ENCODE measurements at places on chromosomes 11 and 22.
A peak's percentile ranks its signal among the peaks of the same experiment; 100 is the strongest.

GRCh38 chr11:93340223-93340622, 9.7 kb downstream of the DEUP1 start:
- DNase-seq: no peak

GRCh38 chr11:28899706-28900105, 791.5 kb downstream of the METTL15 start:
- no peak for DNase-seq

DNA sequence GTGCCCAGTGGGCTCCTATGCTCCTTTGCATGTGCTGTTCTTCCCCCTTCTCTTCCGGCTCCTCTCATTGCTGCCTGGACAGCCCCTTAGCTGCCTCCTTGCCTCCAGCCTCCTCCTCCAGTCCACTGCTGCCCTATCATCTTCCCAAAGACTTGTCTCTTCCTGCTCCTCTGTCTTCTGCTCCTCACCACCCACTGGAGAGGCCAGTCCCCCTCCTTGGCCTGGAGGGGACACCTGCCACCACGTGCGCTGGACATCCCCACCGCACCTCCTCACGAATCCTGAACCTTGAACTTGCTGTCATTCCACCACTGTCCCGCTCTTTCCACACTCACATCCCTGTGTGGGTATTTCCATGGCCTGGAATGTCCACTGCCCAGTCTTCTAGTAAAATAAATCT, 49.8 kb downstream of the MICAL2 start:
- DNase-seq: no peak

- no peak for DNase-seq
These were observed 365.0 kb upstream of the FAT3 start for GRCh38 chr11:91859666-91860065.

GRCh38 chr22:31259798-31260473, 32.4 kb downstream of the PIK3IP1 start:
- no peak for DNase-seq

DNA sequence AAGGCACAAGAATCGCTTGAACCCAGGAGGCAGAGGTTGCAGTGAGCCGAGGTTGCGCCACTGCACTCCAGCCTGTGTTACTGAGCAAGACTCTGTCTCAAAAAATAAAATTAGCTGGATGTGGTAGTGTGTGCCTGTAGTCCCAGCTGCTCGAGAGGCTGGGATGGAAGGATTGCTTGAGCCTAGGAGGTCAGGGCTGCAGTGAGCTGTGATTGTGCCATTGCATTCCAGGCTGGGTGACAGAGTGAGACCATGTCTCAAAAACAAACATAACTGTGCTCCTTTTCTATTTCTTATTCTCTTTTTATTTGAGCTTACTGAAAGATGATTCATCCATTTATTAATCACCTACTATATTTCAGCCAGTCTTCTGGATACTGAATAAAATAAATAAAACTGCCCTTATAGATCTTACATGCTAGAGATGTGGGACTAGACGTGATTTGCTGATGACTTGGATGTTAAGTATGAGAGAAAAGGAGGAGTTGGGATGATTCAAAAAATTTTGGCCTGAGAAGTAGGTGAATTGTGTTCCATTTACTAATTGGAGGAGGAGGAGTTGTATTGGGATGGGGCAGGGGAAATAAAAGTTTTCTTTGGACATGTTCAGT, 18.0 kb downstream of the PAAF1 start:
- DNase-seq: peak; percentile 51

- DNase-seq: no peak
These were observed 13.5 kb downstream of the MRGPRX3 start for GRCh38 chr11:18145837-18146236.

DNA sequence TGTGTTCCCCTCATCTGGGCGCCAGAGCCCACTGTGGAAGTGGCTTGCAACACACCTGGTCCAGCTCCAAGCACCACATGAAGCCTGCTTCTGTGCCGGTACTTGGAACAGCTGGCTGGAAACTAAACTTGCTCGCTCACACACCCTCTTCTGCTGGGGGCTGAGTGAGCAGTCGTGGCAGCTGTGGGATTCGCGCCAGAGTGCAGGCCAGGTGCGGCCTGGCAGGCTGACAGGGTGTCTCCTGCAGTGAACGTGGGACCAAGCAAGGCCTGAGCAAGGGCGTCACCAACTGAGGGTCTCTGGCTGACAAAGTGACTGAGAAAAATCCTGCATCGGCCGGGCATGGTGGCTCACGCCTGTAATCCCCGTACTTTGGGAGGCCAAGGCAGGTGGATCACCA, 15.2 kb downstream of the SMC1B start:
- DNase-seq: no peak

DNA sequence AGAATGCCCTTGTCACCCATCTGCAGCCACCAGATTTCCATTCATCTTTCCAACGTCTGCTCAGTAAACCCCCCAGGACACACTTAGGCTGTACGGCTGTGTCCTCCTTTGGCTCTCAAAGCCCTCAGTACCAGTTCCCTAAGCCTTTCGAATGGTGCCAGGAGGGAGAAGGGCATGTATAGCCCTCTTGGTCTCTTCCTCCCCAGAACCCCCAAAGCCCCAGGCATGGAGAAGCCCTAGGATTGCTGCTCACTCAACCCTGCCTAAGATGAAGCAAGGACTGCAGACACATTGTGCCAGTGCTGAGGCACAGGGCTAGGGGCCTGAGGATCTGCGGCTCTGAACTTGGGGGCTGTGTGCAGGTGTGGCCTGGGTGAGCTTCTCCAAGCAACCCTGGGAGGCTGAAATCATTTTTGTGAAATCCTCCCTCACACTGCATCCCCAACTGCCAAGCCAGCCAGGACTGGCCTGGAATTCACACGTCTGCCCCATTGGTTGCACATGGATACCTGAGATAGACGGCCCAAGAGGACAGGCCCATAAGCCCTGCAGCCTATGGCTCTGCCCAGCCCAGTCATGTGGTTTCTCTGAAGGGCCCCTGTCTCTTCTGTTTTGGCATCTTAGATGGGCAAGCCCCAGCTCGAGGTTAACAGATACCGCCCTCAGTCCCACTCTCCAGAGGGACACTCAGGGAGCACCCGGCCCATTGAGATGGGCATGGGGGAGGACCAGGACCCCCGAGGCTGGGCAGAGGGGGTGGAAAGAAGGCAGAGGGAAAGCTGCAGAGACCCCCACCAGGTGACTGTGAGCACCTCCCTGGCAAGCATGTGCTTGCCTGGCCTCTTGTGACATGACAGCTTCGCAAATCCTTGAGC, 34.0 kb downstream of the KCNQ1OT1 start:
- DNase-seq: no peak
